ENCODE measurements at places on chromosomes 1 and 21.

DNA sequence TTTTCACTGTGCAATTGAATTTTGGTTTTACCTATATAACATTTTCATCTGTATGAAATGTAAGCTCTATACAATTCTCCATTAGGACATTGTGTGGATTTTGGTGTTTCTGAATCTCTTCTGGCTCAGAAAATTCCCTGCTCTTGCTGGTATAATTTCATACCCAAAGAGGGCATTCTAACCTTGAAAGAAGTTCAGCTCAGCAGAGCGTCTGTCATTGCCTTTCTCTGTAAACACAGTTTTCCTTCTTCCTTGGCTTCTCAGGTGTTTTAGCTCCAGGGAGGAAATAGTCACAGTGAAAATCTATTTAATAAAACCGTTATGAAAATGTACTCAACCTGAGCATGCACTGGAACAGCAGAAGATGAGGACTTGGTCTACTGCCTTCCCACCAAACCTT is 16.0 kb downstream of the DISC1 start:
- DNase-seq: no peak

- no peak for DNase-seq
These were observed 1060.4 kb upstream of the TMPRSS15 start for GRCh38 chr21:19463966-19464365.

DNA sequence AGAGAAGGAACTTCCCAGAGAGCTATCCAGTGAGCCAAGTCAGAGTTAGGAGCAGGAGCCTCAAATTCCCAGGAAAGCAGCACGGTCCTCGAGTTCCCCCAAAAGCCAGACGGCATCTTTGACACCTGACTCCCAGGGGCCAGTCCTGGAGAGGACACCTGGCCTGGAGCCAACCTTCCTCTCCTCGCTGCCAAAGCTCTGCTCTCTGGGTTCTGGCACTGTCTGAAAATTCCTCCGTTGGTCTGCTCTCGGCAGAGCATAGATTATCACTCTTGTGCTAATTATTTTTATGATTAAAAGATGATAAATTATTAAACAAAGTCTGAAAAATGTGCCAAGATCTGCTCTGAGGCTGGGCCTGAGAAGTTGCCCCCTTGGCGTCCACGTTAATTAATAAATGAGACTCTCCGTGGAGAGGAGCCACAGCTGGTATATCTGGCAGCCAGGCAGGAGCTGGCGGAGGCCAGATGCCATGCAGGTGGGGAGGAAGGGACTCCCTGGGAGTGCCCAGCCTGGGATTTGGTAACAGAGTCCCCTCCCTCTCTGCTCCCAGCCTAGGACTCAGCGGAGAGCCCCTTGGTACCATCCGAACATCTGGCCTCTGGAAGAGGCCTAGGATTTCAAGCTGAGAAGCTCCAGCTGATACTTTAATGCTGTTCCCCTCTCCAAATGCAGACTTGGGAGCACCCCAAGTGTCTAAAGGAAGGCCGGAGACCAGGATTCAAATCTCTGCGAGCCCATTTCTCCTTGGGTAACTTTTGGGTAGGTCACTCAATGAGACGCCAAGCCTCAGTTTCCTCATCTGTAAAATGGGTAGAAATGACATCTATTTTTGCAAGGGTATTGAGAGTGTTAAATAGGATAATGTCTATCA is 163.7 kb upstream of the POU3F1 start:
- DNase-seq: no peak

GRCh38 chr1:85991261-85991660 is 165.3 kb downstream of the COL24A1 start:
- no peak for DNase-seq

DNA sequence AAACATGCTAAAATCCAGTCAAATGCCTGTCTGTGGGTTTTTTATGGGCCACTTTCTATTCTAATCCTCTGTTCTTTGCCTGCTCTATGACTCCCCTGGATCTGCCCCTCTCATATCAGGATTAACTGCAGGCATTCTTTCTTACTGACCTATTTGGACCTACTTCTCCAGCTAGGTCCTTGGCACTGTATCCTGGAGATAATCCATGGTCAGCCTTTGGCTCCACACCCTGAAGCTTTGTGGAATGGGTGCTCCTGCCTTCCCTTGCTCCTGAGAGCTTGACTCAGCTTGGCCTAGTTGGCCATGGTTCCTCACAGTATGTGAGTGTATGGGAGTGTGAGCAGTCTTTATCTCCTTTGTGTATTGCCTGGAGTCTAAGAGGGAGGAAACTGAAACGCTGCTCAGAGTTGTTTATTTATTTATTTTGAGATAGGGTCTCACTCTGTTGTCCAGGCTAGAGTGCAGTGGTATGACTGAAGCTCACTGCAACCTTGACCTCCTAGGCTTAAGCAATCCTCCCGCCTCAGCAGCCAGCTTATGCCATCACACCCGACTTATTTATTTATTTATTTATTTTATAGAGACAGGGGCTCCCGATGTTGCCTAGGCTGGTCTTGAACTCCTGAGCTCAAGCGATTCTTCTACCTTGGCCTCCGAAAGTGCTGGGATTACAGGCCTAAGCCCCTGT is 28.7 kb upstream of the CDC14A start:
- DNase-seq: no peak

- peak; percentile 58 for DNase-seq
These were observed 80.2 kb upstream of the GREM2 start for GRCh38 chr1:240691909-240692705.

DNA sequence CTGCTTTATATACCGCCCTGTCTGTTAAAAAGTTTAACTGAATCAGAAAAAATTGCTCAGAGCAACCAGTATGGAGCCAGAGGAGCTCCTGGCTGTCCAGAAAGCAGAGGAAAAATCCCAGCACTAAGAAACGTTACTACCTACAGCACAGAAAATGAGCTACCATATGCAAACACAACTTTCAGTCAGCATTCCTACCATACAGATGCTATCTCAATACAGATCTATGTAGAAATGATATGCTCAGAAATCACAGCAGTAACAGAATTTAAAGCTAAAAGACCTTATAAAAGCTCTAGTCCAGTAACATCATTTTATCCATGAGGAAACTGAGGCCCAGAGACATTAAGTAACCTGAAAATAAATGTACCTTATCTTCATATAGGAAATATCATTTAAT is 38.7 kb downstream of the PCNX2 start:
- DNase-seq: no peak

GRCh38 chr1:36528361-36529349 is 45.9 kb upstream of the CSF3R start:
- DNase-seq: no peak

DNA sequence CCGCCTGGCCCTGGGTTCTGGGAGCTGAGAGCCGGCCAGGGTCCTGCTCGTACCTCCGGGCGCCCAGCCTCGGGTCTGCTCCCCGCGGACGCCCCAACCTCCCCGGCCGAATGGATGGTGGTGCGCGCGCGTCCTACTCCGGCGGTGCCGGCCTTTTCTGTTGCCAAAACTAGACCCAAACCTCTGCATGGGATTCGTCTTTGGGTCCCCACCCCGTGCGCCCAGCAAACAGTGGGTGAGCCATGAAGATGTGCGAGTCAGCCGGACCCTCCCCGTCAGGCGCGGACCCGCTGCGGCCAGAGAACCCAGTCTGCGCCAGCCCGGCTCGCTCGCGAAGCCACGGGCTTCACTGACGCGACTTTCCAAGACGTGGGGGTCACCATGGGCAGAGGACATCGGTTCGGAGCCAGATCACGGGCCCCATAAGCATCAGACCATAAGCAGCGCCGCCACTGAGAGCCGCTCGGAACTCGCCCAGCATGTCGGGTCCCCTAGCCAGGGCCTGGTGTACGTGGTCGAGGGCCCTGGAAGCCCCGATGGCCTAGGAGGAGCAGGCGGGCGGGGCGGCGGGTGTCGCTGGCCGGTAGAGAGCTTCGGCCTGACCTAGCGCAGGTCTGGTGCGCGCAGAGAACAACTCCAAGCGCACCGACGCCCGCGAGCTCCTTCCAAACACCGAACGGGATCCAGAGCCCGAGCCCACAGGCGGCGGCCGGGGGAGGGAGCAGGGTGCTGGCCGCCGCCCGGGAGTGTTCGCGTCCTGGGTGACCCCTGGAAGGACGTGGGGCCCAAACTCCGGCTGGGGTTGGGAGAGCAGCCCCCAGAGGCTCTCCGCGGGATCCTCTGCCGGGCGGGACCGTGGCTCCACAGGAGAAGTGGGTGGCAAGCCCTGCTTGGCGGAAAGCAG is 1.0 kb upstream of the TP73 start:
- peak; percentile 61 for DNase-seq

DNA sequence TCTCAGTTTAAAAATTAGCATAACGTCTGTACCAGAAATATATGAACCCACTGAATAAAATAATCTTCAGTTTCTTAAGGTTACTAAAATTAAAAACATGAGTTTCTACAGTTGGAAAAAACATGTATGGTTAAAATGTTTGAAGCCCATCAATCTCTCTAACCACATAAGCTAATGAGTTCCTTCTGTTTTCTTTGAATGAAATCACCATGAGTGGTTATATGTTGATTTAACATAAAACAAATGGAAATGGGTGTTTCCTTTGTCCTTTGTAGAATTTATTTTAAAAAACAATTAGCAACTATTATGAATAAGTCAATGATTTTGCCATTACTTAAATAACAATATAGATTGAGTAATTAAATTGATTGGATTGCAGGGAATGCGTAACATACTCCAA is 3.0 kb upstream of the ADGRL2 start:
- DNase-seq: no peak

DNA sequence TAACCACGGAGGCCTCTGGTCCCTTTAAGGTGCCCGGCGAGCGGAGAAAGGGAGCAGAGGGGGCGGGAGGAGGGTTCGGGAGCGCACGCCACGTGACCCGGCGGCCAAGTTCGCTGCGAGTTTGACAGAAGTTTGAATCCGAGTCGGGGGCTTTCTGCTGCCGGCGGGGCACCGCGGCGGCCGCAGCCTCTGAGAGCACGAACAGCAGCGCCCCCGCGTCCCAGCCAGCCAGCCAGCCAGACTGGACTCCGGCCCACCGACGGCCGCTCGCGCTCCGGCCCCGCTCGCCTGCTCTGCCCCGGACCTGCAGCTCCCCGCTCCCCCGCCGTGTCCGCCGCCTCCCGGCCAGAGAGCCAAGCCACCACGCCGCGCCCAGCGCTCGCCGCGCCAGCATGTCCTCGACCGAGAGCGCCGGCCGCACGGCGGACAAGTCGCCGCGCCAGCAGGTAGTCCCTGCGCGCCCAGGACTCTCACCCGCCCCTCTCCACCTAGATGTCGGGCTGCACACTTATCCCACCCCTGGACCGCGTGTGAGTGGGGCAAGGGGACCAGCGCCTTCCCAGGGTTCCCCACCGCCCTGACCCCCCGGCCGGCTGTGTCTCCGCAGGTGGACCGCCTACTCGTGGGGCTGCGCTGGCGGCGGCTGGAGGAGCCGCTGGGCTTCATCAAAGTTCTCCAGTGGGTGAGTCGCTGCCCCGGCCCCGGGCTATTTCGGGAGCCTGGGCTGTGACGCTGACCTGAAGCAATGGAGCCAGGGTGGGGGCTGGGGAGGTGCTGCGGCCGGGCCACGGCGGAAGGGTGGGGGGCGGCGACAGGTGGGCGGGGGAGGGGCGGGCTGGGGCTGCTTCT is at the start of gene SYPL2:
SYPL2 (plus strand) TSS at position 95 of the 849 bp plus-strand sequence; CDS start at position 393, 298 bp downstream.
- peak; percentile 75 for DNase-seq

- no peak for DNase-seq
These were observed 100.0 kb downstream of the HLCS start for GRCh38 chr21:36866419-36866818.

DNA sequence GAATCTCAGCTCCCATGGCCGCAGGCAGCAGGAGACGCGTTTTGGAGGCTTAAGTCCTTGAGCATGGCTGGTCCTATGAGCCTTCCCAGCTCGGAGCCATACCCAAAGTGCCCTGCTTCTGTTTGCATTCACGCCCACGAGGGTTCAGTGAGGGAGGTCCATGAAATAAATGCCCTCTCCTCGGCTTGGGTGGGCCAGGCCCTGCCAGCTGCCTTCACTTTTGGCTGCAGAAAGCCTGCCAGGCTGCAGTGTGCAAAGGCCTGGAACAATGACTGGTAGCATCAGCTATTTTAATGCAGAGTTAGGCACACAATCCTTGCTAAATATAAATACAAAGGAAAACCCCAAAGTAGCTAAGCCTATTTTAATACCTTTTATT is 49.4 kb downstream of the H3-3A start:
- no peak for DNase-seq

GRCh38 chr1:39427912-39428311 is 63.5 kb upstream of the BMP8A start:
- DNase-seq: no peak

GRCh38 chr1:53962395-53962794 is 16.2 kb downstream of the LRRC42 start:
- no peak for DNase-seq

- DNase-seq: peak; percentile 73
These were observed 48.6 kb downstream of the MDM4 start for GRCh38 chr1:204564835-204565234.

DNA sequence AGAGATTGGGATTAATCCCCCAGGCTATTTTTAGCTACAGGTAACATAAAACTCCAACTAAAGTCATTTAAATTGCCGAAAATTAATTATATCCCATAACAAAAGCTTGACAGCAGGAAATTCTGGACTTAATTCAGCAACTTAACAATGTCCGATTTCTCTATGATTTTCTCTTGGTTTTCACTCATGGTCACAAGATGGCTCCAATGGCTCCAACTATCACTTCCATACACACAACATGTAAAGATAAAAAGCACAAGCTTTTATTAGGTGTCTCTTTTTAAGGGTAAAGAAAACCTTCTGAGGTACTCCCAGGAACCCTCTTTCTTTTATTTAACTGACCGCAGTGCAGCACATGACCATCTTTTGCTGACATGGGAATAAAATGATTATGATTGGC is 363.5 kb upstream of the PTBP2 start:
- no peak for DNase-seq

GRCh38 chr1:171798765-171799164 is 17.3 kb downstream of the METTL13 start:
- DNase-seq: no peak

GRCh38 chr1:45172005-45172404 is 34.4 kb downstream of the ZSWIM5 start:
- no peak for DNase-seq

GRCh38 chr1:156652131-156652991 is 10.4 kb downstream of the BCAN start:
- DNase-seq: peak; percentile 81

GRCh38 chr1:112502826-112503225 is 5.9 kb upstream of the WNT2B start:
- DNase-seq: no peak

DNA sequence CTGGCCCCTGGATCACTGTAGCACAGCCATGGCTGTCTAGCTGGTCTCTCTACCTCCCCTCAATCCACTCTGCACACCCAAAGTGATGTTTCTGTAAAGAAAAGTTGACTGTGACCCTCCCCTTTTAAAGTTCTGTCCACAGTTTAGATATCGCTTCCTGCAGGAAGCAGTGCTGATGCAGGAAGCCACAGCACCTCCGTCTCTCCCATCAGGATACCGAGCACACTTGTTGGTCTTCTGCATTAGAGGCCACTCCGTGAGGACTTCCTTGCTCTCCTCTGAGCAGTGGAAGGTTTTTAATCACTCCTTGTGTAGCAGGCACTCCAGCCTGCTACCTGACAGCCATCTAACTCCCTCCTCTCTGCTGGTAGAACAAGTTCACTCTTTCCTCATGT is 69.5 kb downstream of the GADD45A start:
- DNase-seq: no peak

GRCh38 chr1:48030696-48031365 is 33.6 kb upstream of the TRABD2B start:
- no peak for DNase-seq

Data from activated CD4-positive, alpha-beta T cell treated with anti-CD3 and anti-CD28 coated beads, Interleukin-2, amount 10 ng/mL, durations not matched to agents 24 days and 14 days (primary cell).